ENCODE measurements at places on chromosomes 7 and 10. TPM values are rescaled to one million over a fixed set of nuclear protein-coding genes. Genes with fewer than 3 reads are reported as not detected.

The ATOH7 gene
- 0.46 TPM for total RNA-seq

DNA sequence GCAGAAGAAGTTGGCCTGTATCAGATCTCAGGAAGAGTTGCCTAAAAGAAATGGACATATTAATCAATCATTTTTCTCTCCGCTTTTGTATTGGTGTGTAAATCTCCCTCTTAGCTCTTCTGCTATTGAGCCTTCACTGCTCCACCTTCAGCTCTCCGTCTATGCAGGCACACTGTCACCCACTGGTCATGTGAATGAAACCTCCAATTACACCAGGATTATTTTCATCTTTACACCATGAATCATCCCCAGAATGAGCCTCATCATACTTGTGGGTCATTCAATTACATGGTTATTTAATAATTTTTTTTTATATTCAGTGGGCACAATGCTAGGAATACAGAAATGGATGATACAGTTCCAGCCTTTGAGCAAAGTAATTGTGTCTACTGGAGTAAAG, 92.6 kb downstream of the LRRC4 start:
- no peak for DNase-seq
- H3K27ac ChIP-seq, result no peak overlapping the region
- H3K36me3 ChIP-seq, result peaks cover 56% of the 10 kb centered on the region
- H3K27me3 ChIP-seq, result no peaks in the 10 kb centered on the region
- H3K4me1 ChIP-seq, result peaks cover 7% of the 10 kb centered on the region

The NFKB2 gene
- 31.0 TPM for total RNA-seq

- no peak overlapping the region for H3K27ac ChIP-seq
- no peaks in the 10 kb centered on the region for H3K27me3 ChIP-seq
- DNase-seq, result no peak
- H3K36me3 ChIP-seq, result peaks cover 21% of the 10 kb centered on the region
Observed at GRCh38 chr7:156754201-156754600, 113.6 kb downstream of the RNF32 start.

- H3K27me3 ChIP-seq, result no peaks in the 10 kb centered on the region
- H3K4me3 ChIP-seq, result no peak overlapping the region
- H3K4me1 ChIP-seq, result no peaks in the 10 kb centered on the region
- no peak overlapping the region for H3K27ac ChIP-seq
Observed at GRCh38 chr10:129136074-129136473, 331.0 kb upstream of the MGMT start.

DNA sequence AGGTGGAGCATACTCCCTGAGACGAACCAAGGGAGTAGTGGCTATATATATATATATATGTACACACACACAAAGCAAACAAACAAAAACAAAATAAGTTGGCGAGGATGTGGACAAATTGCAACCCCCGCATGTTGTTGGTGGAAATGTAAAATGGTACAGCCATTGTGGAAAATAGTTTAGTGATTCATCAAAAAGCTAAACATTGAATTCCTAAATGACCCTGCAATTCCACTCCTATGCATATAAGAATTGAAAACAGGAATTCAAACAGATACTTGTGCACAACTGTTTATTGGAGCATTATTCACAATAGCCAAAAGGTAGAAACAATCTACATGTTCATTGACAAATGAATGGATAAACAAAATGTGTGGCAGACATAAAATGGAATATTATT, 407.9 kb downstream of the KCNMA1 start:
- peaks cover 4% of the 10 kb centered on the region for H3K4me1 ChIP-seq
- no peak overlapping the region for H3K4me3 ChIP-seq
- no peaks in the 10 kb centered on the region for H3K36me3 ChIP-seq
- H3K27me3 ChIP-seq, result no peaks in the 10 kb centered on the region
- DNase-seq, result no peak

DNA sequence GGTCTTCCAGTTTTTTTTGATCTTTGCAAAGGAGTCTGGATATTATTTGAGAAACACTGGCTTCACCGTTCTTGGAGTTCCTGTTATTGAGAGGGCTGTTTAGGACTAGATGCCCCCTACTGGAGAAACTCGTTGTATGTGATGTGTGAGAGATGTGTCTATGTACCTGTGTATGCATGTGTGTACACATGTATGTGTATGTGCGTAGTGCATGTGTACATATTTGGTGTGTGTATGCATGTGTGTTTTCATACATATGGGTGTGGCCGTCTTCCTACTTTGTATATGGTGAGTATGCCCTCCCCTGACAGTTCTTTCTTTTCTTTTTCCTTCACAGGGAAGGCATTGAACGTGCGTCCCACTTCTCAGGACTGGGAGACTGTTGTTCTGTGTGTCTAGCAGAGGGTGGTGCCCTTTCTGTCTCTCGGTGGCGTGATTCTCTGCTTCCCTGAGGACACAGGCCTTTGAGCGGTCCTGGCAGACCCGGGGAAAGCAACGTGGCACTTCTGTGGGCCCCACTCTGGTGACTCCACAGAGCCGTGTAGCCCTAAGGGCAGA, 3.0 kb upstream of the CALHM3 start:
- no peak for DNase-seq
- no peaks in the 10 kb centered on the region for H3K27me3 ChIP-seq
- no peak overlapping the region for H3K4me3 ChIP-seq
- H3K4me1 ChIP-seq, result no peaks in the 10 kb centered on the region
- no peak overlapping the region for H3K27ac ChIP-seq

GRCh38 chr10:59176241-59177030, at the start of gene PHYHIPL:
PHYHIPL (plus strand) TSS chr10:59176643; CDS start chr10:59176854, 211 bp downstream.
- peaks cover 64% of the 10 kb centered on the region for H3K27me3 ChIP-seq
- DNase-seq, result peak; percentile 81
- peak within 1 kb of the TSS; percentile 91 for H3K27ac ChIP-seq
- no peaks in the 10 kb centered on the region for H3K36me3 ChIP-seq
- no peaks in the 10 kb centered on the region for H3K4me1 ChIP-seq

- H3K4me3 ChIP-seq, result no peak overlapping the region
- H3K4me1 ChIP-seq, result no peaks in the 10 kb centered on the region
- DNase-seq, result no peak
- no peak overlapping the region for H3K27ac ChIP-seq
- H3K36me3 ChIP-seq, result no peaks in the 10 kb centered on the region
Observed at GRCh38 chr10:53754596-53755250, 982.1 kb upstream of the MBL2 start.

DNA sequence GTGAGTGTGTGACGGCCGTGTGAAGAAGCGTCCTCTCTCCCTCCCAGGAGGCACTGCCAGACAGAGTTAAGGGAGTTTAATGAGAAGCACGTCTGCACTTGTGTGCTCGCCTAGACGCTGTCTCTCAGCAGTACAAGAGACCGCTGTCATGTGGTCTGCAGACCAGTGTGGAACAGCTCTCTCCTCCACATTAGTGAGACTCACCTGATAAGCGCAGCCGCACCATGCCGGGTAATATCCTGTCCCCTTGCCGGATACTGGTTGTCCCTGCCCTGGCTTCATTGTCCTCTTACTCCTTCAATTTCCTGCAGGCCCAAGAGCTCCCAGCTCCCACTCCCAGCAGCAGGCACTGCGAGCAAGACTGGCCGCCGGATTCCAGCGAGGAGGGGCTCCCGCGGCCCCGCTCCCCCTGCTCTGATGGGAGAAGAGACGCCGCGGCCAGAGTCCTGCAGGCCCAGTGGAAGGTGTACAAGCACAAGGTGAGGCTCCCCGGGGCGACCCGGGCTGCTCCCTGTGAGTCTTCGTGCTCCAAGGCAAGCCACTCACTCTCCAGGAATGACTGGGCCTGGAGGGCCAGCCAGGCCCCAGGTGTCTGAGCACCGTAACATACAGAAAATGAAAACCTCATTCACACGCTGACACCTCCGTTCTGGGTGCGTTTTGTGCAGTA, 33.5 kb upstream of the TTYH3 start:
- H3K4me3 ChIP-seq, result no peak overlapping the region
- no peaks in the 10 kb centered on the region for H3K27me3 ChIP-seq
- H3K36me3 ChIP-seq, result peaks cover 28% of the 10 kb centered on the region

DNA sequence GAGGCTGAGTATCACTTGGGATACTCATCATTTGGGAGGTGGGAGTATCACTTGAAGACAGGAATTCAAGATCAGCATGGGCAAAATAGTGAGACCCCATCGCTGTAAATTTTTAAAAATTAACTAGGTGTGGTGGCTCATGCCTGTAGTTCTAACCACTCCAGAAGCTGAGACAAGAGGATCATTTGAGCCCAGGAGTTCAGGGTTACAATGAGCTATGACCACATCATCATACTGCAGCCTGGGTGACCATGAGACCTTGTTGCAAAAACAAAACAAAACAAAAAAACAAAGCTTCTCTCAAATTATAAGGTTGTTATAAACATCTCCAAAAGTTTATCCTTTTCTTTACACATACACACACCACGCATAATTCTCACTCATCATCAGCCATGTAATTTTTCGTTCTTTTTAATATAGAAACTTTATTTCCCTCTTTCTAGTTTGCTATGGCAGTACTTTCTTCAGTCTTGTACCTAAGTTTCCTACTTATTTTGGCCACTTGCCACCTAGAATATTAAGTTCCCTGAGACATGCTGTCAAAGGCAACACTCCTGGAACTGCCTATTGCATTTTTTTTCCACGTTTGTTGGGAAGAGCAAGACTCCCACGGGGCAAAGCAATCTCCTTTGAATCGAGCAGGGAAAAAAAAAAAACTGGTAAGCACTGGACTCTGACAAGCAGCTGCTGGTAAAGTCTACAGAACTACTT, 37.1 kb downstream of the SKIDA1 start:
- H3K4me1 ChIP-seq, result no peaks in the 10 kb centered on the region
- H3K27me3 ChIP-seq, result no peaks in the 10 kb centered on the region
- no peak overlapping the region for H3K27ac ChIP-seq
- peaks cover 15% of the 10 kb centered on the region for H3K36me3 ChIP-seq
- peak; percentile 23 for DNase-seq

The TBX20 gene
- 18.6 TPM for total RNA-seq

- no peak overlapping the region for H3K27ac ChIP-seq
- H3K27me3 ChIP-seq, result no peaks in the 10 kb centered on the region
- no peak for DNase-seq
- H3K4me3 ChIP-seq, result no peak overlapping the region
- H3K36me3 ChIP-seq, result no peaks in the 10 kb centered on the region
Observed at GRCh38 chr7:159229683-159230475, 85.2 kb upstream of the VIPR2 start.

The MYL10 gene
- not detected for total RNA-seq

The ASAH2B gene
- 3.6 TPM for total RNA-seq

The AOC1 gene
- not detected for total RNA-seq

GRCh38 chr7:34038816-34039470, 133.6 kb downstream of the BMPER start:
- no peak for DNase-seq
- H3K36me3 ChIP-seq, result no peaks in the 10 kb centered on the region
- H3K4me3 ChIP-seq, result no peak overlapping the region
- no peaks in the 10 kb centered on the region for H3K27me3 ChIP-seq
- H3K27ac ChIP-seq, result no peak overlapping the region

- DNase-seq, result no peak
- H3K4me3 ChIP-seq, result no peak overlapping the region
- H3K27me3 ChIP-seq, result no peaks in the 10 kb centered on the region
- peaks cover 3% of the 10 kb centered on the region for H3K36me3 ChIP-seq
- no peak overlapping the region for H3K27ac ChIP-seq
Observed at GRCh38 chr10:124646483-124647352, 97.5 kb downstream of the FAM53B start.

- no peak overlapping the region for H3K27ac ChIP-seq
- H3K4me1 ChIP-seq, result no peaks in the 10 kb centered on the region
- H3K36me3 ChIP-seq, result no peaks in the 10 kb centered on the region
- DNase-seq, result no peak
Observed at GRCh38 chr7:121945480-121946236, 72.7 kb downstream of the PTPRZ1 start.

- peak; percentile 54 for DNase-seq
- no peaks in the 10 kb centered on the region for H3K36me3 ChIP-seq
- no peak overlapping the region for H3K4me3 ChIP-seq
- H3K27ac ChIP-seq, result peak overlapping the region; percentile 80
- H3K27me3 ChIP-seq, result no peaks in the 10 kb centered on the region
- no peaks in the 10 kb centered on the region for H3K4me1 ChIP-seq
Observed at GRCh38 chr10:3482200-3482993, 302.6 kb downstream of the KLF6 start.

The RPP38 gene
- total RNA-seq, result 23.6 TPM

- DNase-seq, result no peak
- H3K4me3 ChIP-seq, result no peak overlapping the region
- H3K27me3 ChIP-seq, result no peaks in the 10 kb centered on the region
Observed at GRCh38 chr7:120925392-120925791, 25.2 kb upstream of the ING3 start.

The TPST1 gene
- 38.3 TPM for total RNA-seq

GRCh38 chr10:72740528-72740927, 48.6 kb downstream of the MCU start:
- DNase-seq, result peak; percentile 53
- H3K4me1 ChIP-seq, result peaks cover 11% of the 10 kb centered on the region
- H3K27ac ChIP-seq, result no peak overlapping the region
- peaks cover 3% of the 10 kb centered on the region for H3K36me3 ChIP-seq

The ASAH2 gene
- 8.3 TPM for total RNA-seq

DNA sequence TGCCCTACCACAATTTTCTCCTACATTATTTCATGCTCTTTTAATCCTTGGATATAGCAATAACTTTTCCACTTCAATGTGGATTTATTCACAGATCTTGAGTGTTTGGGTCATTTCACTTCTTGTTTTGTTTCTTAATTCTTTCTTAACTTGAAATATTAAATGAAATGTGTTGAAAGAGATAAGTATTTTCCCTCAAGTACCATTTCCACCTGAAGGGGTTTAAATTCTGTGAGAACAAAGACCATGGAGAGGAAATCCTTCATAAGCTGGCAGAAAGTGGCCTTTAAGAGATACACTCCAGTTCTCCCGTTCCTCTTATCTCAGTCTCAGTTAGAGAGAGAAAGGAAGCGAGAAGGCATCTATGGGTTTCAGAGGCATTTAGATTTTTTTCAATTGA, 14.1 kb upstream of the DLD start:
- no peaks in the 10 kb centered on the region for H3K4me1 ChIP-seq
- no peak overlapping the region for H3K4me3 ChIP-seq
- no peaks in the 10 kb centered on the region for H3K27me3 ChIP-seq
- no peak overlapping the region for H3K27ac ChIP-seq
- no peak for DNase-seq

The DEPP1 gene
- 2.9 TPM for total RNA-seq

DNA sequence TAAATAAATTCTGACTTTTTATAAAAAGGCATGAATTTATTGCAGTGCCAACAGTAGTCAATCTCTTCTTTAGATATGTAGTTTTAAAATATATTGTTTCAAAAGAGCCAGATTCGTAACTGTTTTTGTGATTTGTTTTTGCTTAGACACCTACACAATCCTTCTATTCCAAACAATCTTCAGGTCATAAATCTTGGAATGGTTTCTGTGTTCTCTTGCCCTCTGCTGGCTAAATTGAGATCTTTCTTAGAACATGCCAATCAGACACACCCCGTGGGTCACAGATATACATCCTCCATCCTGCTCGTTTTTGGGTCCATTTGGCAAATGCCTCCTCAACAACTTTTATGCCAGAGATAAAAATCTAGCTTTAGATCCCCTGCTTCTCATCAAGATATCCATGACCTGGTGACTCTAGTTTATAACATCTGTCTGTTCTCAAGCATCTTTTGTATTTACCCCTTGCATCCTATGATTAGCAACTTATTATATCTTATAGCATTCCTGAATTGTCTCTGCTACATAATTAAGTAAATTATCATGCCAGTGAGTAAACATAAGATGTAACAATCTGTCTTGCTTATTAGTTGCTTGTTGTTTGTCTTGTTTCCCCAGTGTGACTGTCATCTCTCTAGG, 35.3 kb upstream of the IFRD1 start:
- H3K27ac ChIP-seq, result no peak overlapping the region
- DNase-seq, result no peak
- no peak overlapping the region for H3K4me3 ChIP-seq
- H3K27me3 ChIP-seq, result no peaks in the 10 kb centered on the region
- peaks cover 3% of the 10 kb centered on the region for H3K4me1 ChIP-seq

- no peaks in the 10 kb centered on the region for H3K36me3 ChIP-seq
- no peaks in the 10 kb centered on the region for H3K27me3 ChIP-seq
- H3K4me3 ChIP-seq, result no peak overlapping the region
- no peak overlapping the region for H3K27ac ChIP-seq
Observed at GRCh38 chr10:85607043-85607695, 759.4 kb downstream of the GRID1 start.

Data from endodermal cell (in vitro differentiated cells).